ENCODE measurements at places on chromosomes 3 and 15.

GRCh38 chr15:91782221-91782620 lies 71.3 kb upstream of the SLCO3A1 start:
- DNase-seq, result no peak

- no peak for DNase-seq
Measured at GRCh38 chr3:184241447-184242296, 7.1 kb downstream of the ALG3 start.

- no peak for DNase-seq
Measured at GRCh38 chr3:159130108-159130507, 328.3 kb downstream of the MFSD1 start.

DNA sequence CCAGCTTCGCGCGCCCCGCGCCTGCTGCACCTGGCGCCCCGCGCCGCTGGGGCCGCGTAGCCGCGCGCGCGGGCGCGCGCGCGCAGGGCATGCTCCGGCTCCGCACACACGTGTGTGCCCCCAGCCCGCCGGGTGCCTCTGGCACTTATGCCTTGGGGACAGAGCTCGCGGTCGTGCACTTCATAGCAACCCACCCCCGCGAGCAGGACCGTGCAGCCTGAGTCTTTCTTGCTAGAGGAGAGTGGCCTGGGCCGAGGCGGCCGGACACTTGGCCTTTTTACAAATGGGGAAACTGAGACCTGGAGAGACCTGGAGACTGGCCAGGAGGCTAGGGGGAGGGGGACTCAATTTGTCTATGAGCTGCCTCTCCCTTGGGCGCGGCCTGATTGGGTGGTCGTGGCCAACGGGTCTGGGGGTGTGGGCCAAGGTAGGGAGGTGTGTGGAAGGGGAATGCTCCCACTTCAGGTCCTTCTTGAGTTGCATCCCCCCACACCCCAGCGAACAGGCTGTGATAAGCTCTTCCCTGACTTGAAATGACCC lies 562 bp downstream of the NBEAL2 start:
- DNase-seq, result no peak

- DNase-seq, result no peak
Measured at GRCh38 chr3:72129501-72130094, 344.6 kb upstream of the PROK2 start.

DNA sequence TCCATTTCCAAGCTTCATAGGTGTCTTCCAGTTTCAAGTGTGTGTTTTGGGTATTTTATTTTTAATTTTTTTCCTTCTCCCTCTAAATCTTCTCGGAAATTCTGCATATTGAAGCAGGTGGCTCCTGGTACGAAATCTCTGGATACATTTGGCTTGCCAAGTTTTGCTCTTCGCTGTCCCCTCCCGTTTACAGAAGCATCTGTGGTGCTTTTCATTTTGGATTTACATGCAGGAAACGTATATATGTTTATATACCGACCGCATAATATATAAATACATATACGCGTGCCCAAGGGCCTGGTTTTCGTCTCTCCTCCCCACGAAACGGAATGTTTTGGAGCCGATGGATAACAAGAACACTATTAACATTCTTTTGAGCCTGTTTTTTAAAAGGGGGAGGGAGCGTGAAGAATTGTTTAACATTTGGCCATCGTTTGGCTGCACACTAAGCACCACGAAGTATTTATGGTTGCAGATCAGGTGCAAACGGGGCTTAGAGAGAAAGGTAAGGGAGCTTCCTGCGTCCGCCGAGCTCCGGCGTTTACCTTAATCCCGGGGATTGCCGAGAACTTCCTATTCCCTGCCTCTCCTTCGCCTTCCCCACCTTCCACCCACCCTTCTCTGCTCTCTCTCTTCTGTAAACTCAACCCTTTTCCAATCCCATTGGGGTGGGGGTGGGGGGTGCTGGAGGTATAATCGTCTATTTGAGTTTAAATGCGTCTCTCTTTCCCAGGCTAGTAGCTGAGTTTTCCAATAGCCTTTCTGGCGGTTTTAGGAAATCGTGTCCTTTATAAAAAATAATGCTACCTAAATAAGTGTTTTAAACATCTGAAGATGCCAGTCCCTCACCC lies 1.1 kb upstream of the NLGN1 start:
- no peak for DNase-seq

DNA sequence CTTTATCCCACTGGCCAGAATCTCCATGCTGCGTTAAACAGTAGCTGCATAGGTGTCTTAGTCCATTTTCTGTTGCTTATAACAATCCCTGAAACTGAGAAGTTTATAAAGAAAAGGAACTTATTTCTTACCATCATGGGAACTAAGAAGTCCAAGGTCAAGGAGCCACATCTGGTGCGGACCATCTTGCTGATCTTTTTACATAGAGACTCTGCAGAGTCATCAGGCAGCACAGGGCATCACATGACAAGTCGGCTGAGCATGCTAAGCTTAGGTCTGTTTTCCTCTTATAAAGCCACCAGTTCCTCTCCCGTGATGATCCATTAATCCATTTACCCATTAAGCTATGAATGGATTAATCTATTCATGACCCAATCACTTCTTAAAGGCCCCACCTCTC lies 22.4 kb upstream of the FAM174B start:
- DNase-seq, result no peak

DNA sequence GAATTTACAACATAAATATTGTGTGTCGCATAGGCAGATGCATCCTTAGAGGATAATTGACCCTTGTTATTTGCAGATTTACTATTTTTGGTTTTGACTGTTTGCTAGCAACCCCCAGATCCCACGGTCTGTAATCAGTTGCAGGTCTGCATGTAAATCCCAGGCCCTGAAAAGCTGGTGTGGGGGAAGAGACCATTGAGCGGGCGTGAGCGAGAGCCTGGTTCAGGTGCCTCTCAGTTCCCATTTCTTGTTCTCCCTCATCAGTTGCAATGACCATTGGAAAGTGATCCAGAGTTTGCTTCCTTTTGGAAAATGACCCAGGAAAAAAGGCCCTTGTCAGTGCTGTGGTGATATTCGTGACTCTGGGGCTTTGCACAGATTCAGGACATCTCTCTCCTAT lies 238.9 kb downstream of the UACA start:
- DNase-seq, result no peak

- no peak for DNase-seq
Measured at GRCh38 chr3:9311228-9311627, 51.6 kb upstream of the THUMPD3 start.

DNA sequence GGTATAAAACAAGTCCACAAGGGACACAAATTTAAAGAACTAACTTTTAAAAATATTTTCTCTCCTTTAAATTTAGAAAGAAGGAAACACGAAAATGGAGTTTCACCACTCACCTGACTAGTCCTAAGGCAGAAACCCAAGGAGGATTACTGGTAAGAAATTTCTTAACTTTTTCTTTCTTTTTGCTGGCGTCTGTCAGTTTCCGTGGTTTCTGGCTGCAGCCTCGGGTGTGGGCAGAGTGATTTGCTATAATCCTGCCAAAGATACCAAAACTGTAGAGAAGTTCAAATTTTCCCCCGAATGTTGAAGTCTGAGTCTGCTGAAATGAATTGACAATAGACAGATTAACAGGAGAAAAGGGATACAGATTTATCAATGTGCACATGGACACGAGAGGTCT lies 843.6 kb upstream of the ALCAM start:
- DNase-seq, result no peak

DNA sequence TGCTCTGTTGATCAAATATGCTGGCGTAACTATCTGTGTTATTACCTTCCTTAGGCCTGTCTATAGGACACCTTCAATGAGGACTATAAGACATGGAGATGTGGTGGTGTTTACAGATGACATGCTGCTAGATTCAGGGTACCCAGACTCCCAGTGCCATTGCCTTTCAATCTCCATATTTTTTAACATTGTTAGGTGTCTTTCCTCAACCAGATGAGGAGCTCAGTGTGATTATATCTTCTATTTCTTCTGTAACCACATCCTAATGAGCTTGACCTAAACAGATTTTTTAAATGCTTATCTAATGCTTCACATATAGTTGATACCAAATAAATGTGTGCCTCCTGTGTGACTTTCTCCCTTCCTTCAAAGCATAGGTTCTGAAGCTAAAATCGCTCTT lies 730.1 kb upstream of the NR2F2 start:
- DNase-seq, result no peak

- no peak for DNase-seq
Measured at GRCh38 chr15:77514641-77515402, 94.1 kb downstream of the HMG20A start.

GRCh38 chr3:45100981-45101407 lies 45.2 kb downstream of the CDCP1 start:
- DNase-seq, result no peak

- peak; percentile 6 for DNase-seq
Measured at GRCh38 chr3:187165144-187165543, 25.8 kb upstream of the RPL39L start.

DNA sequence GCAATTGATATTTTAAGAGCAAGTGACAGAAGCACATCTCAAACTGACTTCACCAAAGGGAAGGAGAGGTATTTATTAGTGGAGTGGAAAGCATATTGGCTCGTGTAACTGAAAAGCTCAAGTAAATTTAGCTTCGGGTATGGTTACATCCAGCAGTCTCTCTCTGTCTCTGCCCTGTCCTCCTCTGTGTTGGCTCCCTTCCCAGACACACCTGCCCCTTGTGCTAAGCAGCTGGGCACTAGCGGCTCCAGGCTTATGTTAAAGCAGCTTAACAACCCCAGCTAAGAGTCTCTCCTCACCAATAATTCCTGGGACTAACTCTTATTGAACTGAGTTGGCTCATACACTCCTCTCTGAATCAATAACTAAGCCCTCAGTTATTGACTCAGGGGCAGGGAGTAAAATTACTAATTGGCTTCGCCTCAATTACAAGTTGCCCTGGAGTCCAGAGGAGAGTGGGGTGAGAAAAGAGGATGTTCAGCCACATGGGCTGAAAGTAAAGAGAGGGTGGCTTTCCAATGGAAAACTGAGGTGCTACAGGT lies 12.8 kb upstream of the SH3BP5 start:
- no peak for DNase-seq

GRCh38 chr3:183178833-183179549 lies 16.5 kb upstream of the LAMP3 start:
- no peak for DNase-seq

DNA sequence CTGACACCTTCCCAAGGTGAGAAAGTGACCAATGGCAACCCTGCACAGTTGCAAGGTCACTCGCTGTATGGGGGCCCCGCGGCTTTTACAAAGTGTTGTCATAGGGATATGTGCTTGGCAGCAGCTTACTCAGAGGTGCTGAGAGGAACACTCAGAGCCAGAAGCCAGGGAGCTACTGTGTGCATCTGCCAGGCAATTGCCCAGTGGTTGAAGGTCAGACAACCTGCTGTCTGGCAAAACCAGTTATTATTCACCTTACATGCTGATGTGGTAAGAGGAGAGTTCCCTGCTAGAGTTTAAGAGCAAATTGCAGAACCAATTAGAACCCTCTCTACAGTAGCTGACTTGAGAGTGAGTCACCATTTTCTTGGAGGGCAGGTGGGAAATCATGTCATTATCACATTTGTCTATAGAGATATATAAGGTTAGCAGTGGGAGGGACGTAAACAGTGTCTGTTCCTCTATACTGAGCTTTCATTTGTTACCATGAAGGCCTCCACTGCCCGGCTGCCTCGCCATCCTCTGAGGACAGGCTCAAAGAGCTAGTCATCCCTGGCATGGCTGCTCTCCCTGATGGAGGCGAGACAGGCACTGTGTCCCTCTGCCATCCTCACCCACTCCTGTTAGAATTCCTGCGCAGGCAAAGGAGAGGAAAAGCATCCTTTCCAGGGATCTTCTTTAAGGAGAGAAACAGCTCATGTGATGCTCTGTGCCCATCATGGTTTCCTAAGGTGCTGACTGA lies 274.4 kb downstream of the PLCL2 start:
- no peak for DNase-seq
